ENCODE measurements at places on chromosomes 12 and 14.
A peak's percentile ranks its signal among the peaks of the same experiment; 100 is the strongest.

DNA sequence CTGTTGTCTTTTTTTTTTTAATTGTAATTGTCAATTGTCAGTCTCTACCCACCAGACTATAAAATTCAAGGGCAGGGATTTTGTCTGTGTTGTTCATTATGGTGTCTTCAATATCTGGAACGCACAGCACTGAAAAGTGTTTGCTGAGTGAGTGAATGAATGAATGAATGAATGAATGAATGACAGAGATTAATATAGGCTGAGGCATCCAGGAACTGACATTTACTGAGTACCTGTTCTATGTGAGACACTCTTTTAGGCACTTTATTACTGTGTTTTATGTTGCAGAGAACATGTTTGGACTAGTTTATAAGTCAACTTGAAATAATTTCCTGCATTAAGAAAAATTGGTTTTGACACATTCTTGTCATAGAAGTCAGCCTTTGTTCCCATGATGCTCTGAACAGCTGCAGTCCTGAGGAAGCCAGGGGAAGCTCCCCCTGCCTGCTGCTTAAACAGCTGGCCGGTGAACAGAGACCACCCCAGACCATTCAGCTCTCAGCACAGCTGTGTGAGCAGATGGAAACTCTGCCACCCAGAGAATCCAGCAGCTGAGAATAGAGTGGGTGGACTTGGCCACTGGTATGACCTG, 160.7 kb upstream of the CCND2 start:
- no peak for DNase-seq

- DNase-seq, result no peak
Measured at GRCh38 chr12:121277374-121277759, 19.1 kb downstream of the CAMKK2 start.

- no peak for DNase-seq
Measured at GRCh38 chr14:50797250-50798047, 33.5 kb downstream of the NIN start.

DNA sequence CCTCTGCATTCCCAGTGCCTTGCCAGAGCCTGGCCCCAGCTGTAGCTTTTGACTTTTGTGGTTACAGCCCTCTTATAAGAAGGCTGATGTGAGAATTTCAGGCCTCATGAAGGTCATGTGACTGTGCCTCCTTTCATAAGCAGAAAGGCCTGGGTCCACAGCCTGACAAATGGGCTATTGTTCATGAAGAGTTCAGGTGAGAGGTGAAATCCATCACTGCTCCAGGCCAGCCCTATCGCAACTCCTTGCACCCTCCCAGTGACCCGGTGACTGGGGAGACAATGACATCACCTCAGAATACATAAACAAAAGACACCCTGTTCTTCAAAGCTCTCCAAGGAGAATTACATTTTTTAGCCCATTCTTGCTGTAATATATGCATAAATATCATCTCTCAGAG, 321.5 kb downstream of the PCNX1 start:
- DNase-seq, result no peak

DNA sequence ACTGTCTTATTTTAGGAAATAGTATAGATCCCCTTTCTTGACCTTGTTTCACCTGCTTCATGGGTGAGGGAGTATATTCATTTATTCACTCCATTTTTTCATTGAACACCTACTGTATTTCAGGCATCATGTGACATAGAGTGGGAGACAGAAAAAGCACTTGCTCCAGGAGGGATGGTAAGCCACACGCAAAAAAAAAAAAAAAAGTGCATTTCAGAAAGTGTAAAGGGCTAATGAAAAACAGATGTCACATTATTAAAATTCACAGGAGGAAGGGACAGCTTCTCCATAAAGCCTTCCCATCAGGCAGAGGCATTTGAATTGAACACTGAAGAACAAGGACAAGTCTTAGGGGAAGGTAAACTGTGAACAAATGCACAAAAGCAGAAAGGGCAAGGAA, 7.5 kb downstream of the SLC8A3 start:
- DNase-seq, result no peak

DNA sequence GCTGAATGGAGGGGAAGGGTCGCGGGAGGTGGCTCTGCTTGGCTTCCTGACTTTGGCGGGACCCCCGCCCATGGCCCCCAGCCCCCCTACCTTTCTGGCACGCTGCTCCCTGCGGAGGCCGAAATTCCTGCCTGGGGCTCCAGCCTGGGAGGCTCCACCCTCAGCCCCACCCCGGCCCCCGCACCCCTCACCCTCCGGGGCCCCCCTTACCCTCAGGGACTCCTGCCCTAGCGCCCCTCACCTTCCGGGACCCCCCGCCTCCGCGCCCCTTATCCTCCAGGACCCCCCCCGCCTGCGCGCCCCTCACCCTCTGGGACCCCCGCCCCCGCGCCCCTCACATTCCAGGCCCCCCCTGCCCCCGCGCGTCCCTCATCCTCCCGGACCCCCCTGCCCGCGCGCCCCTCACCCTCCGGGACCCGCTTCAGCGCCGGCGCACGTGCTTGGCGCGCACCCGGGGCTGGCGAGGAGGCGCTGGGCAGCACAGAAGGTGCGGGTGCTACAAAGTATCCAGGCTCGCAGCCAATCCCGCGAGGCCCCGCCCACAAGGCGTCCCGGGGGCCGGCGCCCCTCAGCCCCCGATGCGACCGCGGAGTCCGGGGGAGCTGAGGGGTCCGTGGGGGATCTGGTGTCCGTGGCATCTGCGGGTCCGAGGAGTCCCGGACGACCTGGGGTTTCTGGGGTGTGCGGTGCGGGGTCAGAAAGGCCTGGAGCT, at the start of gene ANHX:
ANHX (minus strand) TSS at position 477 of the 712 bp plus-strand sequence. CDS start 1,521 bp downstream, outside the sequence.
- DNase-seq, result no peak

DNA sequence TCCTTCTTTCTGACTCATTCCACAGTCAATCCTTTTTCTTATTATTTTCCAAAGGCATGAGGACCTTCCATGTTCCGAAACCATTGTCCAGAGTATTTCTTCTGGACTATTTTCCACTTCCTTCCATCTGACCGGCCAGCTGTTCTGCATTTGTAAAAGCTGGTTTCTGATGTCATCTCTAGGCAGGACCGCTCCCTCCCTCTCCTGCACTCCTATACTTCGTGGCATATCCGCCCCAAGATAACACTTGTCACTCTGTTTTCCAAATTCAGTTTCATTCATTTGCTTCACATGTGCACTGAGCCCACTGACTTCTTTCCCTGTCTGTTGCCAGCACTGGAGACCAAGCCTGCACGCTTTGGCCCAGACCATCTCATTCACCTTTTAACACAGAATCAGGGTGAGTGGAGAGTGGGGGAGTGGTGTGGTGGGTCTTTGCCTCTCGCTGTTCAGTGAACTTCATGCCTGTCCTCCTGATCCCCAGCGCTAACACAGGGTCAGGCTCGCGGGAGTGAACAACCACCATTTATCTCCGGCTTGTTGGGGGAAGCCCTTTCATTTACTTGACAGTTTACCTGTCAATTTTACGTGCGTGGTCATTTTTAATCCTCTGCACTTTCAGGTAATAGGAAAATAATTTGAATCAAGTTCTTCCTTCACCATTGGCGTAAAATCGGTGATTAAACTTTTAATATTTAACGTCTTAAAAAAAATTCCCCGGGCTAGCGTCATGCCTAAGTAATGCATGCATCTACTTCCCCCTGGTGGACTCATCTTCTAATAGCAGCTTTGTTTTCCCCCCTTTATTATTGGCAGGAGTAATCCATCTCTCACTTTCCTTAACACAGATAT, 52.5 kb downstream of the C12orf75 start:
- DNase-seq, result peak; percentile 54

DNA sequence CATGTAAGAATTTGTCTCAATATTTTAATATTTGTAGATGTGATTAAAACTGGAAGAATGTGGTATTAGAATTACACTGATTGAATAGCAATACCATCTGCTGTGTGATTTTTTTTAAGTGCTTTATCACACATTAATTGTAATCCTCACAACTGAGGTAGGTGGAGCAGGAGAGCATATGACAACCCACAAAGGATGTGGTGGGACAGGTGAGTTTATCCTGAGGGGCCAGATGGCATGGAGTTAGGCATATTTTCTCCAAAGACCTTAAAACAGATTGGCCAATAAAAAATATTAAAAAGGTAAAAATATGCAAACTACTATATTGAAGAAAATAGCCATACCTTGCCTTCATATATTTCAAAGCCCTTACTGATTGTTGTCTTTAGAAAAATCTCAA, 7.8 kb downstream of the LRRC10 start:
- DNase-seq, result no peak

GRCh38 chr12:7302266-7302986, 1.4 kb upstream of the ACSM4 start:
- no peak for DNase-seq

- no peak for DNase-seq
Measured at GRCh38 chr14:71411738-71412137, 504.5 kb downstream of the PCNX1 start.

GRCh38 chr12:55996715-55997534, at the start of gene SUOX:
Gene SUOX (plus strand): TSS chr12:55997276. CDS start chr12:56002222, 4,946 bp downstream.
- DNase-seq, result peak; percentile 99

- no peak for DNase-seq
Measured at GRCh38 chr12:105467710-105468366, 137.3 kb downstream of the C12orf75 start.

DNA sequence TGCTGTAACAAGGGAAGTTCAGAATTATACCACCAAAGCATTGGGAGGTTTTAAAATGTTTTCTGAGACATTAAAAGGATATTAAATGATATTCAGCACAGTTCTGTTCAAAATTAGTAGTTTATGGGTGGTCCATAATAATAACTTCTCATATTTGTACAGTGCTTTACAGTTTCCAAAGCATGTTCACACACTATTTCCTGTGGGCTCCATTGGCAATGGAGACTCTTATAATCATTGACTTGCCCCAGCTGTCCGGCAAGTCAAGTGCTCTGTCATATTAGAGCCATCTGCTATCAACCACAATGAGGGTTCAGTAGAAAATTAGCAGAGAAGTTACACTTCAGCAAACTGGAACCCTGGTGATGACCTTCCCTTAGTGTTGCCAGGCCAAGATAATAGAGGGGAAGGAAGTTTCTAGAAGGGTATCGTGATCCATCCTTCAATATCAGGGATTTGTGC, 526.6 kb upstream of the CCDC196 start:
- no peak for DNase-seq

- DNase-seq, result no peak
Measured at GRCh38 chr12:88814779-88815178, 234.5 kb upstream of the KITLG start.

DNA sequence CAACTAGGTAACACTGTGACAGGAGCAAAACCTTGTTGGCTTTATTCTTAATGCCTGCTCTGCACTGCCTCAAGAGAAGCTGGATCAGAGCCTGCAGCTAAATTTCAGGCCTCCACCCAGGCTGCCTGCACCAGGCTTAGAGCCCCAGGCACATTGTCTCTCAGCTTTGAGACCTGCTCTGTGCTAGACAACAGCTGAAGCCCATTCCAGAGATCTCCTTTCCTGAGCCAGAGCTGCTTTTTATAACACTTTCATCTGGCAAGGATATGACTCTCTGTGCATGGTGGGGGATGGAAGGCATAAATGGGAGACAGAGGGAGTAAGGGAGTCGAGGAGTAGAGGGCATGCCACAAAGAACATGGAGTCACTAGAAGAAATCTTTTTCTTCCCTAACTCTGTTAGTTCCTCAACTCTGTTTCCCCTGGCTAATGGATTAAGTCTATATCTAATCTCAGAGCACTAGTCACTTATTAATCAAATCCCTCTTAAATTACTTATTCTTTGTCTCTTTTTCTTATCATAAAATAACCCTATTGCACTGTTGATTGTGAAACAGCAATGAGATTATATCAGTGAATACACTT, 27.1 kb upstream of the LUM start:
- DNase-seq, result no peak

- no peak for DNase-seq
Measured at GRCh38 chr12:75655315-75655806, 144.0 kb upstream of the KRR1 start.

GRCh38 chr12:108856170-108856427, 1.3 kb downstream of the SSH1 start:
- no peak for DNase-seq

GRCh38 chr12:76084863-76085519, 506 bp upstream of the NAP1L1 start:
- DNase-seq, result no peak

GRCh38 chr14:51870606-51871005, 10.2 kb downstream of the GNG2 start:
- DNase-seq, result no peak

DNA sequence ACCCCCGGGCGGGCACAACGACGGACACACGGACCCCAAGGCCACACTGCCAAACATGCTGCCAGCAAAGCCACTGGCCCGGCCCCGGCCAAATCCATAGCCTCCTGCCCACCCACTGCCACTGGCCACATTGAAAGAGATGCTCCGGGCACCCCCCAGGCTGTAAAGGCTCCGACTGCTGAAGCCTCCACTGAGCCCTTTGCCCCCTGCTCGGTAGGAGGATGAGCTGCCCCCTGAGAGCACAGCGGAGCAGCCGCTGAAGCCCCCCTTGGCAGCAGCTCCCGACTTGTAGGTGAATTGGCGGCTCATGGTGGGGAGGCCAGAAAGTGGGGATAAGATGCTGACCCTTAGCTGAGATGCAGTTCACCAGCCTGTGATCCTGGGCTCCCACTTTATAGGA, at the start of gene KRT73:
KRT73 (minus strand) TSS at position 344 of the 400 bp plus-strand sequence; CDS start at position 309, 35 bp downstream.
- no peak for DNase-seq

DNA sequence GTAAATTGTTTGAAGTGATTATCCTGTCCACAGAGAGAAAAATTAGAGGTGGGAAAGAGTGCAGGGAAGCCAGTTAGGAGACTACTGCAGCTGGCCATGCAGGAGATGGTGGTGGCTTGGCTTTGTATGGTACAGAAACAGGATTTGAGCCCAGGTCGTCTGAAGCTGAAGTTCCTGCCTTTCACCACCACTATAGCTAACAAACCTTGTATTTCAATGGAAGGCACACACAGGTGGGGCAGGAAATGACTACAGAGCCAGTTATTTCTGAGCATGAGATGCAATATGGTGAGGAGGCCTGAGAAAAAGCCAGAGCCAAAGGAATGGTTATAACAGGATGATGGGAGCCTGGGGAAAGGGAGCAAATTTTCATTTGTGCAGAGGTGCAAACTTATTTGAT, 103.9 kb downstream of the BTG1 start:
- no peak for DNase-seq

DNA sequence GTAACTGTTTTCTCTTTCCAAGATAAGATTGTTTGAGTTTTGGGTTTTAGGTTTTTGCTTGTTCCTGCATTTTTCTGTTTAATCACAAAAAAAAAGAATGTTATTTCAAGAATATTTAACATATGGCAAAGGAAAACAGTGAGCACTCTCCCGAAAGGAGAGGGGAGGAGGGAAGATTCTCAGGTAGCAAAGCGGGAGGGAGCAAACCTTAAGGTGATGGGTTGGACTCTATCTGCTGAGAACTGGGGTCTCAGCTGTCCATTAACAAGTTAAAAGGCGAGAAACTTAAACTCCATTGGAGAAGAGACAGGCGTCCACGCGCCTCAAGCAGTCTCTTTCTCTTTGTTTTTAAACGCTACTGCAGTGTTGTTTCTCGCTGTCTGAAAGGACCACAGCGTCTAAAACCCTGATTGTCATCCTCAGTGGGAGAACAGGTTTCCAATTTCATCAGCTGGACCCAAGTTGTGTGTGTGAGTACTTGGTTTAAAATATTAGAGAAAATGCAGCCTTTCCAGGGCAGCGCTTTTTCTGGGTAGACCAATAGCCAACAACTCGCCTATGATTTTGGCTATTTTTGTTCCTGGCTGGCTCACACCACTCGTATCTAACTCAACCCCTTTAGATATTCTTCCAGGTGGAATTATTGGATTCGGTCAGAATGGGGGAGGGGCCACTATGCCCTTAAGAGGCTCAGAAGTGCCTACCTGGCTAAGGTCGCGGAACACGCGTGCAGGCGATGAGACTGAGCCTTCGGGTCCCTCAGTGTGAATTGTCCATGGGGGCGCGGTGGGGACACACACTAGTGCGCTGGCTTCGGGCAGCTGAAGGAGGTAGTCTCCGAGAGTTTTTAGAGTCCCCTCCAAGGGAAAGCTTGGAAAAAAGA, 8.2 kb downstream of the SIX1 start:
- DNase-seq, result no peak

All from HTR-8/SVneo (cell line).